ENCODE measurements at places on chromosomes 16 and 17.

GRCh38 chr16:30139583-30140481 lies 16.8 kb upstream of the MAPK3 start:
- no peak for DNase-seq

DNA sequence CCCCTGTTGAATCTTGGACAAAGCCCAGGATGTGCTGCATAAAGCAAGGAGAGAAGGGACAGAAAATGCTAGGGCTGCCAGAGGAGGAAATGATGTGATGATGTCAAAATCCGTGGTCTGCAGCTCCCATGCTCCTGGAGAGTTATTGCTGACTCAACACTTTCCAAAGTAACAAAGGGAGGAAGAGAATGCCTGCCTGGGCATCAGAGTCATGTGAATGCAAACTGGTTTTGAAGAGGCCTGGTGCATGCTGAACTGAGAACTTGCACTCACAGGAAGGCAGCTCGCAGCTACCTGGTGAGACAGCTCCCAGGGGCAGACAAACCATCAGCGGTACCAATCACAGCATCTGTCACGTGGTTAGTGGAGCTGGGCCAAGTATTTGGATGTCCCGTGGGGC lies 2.8 kb downstream of the MARVELD3 start:
- no peak for DNase-seq

DNA sequence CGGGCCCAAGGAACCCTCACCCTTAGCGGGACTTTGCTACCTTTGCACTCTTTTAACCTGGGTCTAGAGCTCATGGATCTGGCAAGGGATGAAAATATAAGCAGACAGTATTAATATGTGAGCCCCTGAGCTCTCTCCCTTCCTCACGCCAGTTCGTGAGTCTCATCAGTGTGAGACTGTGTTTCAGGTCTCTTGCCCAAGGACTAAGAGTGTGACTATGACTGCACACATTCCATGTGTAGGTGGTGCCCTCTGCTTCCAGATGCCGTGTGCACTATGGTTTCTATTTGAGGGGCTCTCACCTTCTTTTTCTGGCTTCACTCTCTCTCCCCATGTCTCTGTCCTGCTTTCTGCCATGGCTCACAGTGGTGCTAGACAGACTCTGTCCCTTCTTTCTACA lies 40.5 kb downstream of the DHRS7B start:
- no peak for DNase-seq

GRCh38 chr16:4217204-4218131 lies 24.4 kb downstream of the SRL start:
- DNase-seq, result no peak

GRCh38 chr16:76373998-76374397 lies 96.8 kb downstream of the CNTNAP4 start:
- DNase-seq, result no peak

DNA sequence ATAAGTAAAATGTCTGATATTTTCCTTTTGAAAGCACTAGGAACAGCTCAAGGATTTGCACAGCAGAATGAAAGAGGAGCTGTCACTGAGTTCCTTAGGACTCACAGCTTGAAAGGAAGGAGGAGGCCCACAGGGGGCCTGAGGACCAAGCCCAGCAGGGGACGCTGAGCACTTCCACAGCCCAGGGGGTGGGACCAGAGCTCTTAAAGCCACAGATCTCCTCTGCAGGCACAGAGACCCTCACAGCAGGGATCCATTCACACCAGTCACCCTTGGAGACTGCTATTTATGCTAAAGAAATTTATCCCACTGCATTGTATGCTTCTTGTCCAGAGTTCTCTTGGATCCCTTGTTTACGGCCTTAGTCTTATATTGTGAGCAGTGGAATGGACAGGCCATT lies 253.3 kb downstream of the STX8 start:
- DNase-seq, result no peak

DNA sequence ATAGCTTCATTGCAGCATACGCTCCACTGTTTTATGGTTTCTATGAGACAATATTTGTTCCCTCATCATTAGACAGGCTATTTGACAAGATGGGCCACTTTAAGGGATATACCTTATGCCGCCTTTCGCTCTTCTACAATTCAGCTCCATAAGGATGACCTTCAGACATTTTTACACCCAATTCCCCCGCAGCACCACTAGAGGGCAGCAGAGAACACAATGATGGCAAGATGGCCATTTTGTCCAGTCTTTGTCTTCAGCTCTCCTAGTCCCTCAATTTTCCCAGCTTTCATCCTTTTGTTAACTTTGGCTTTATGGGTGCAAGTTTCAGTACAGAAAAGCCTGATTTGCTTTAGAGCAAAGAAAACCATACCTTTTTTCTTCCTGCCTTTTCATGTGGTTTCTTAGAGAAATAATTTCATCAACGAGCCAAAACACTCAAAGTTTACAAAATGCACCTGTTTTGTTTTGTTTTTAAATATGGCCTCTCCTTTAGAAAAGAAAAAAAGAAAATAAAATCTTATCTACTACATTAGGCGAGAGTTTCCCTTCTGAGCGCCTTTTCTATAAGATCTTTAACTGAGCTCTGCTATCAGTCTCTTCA lies 355.3 kb downstream of the TOX3 start:
- peak; percentile 56 for DNase-seq

GRCh38 chr17:48137656-48138055 lies 30.1 kb downstream of the SNX11 start:
- no peak for DNase-seq

DNA sequence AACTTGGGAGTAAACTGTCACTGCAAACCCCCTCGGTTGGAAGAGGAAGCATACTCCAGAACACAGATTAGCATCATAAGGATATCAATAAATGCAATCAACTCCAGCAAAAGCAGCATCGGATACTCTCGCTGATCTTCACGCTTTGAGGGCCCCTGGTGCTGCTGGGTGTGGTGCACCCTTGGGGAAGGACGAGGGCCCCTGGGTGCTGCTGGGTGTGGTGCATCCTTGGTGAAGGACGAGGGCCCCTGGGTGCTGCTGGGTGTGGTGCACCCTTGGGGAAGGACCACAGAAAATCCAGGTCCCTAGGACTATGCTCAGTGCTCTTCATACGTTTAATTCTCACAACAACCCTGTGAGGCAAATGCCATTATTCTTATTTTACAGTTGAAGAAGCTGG lies 54.2 kb downstream of the VPS53 start:
- DNase-seq, result no peak

- no peak for DNase-seq
These were observed 9.4 kb upstream of the TOM1L1 start for GRCh38 chr17:54891176-54891821.

DNA sequence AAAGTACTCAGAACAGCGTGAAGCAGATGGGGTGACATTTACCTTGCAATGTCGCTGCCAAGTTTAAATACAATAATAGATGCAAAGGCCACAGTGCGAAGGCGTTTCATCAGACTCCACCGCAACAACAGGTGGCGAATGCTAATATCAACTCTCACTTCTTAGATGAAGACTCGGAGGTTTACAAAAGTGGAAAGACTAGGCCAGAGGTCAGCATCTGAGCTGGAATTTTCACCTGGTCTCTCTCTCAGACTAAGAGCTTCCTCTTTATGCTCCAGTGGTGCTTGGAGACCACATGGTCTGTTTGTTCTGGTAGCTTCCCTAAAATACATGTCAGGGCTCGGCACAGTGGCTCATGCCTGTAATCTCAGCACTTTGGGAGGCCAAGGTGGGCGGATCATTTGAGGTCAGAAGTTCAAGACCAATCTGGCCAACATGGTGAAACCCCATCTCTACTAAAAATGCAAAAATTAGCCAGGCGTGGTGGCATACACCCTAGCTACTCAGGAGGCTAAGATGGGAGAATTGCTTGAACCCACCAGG lies 169.1 kb downstream of the XYLT1 start:
- no peak for DNase-seq

DNA sequence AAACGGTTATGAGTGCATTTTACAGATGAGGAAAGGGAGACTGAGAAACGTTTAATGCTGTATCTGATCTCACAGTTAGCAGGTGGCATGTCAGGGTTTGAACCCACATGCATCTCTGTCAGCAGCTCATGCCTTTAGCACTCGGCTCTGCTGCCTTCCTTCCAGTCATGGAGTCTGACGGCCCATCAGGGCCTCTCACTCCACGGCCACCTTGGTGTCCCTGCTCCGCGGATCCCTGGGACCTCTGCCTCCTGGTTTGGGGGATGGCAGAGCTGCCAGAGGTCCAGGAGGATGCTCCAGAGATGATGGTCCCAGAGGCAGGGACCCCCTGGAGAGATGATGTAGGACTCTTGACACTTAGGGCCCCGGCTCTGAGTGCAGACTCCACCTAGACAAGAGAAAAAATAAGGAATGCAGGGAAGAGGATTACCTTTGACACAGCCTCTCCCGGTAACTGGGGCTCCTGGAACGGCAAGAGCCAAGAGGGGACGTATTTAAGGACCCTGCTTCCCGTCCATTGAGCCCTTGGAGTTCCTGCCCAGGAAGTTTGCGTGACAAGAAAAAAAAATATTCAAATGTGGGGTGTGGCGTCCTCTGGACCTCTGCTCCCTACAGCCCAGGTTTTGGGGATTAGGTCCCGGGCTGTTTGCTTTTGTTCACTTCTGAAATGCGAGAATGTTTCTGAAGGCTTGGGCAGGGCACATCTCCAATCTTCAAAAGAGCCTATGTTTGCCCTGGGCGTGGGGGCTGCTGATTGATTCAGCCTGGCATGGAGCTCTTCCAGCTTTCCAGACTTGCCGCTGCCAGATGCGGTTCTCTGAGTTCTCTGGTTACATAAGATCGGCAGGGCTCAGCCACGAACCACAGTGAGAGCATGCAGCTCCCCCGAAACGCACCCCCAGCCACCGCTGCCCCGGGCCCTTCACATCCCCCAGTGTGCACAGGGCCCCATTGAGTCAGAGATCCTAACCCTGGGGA lies at the start of gene ALDH3A1:
Gene ALDH3A1 (minus strand): TSS at position 470 of the 978 bp plus-strand sequence. CDS start 3,169 bp downstream, outside the sequence.
- DNase-seq, result no peak

GRCh38 chr16:67606632-67607031 lies 38.3 kb upstream of the CARMIL2 start:
- no peak for DNase-seq

- no peak for DNase-seq
These were observed 23.6 kb upstream of the DNAI2 start for GRCh38 chr17:74250324-74250995.

DNA sequence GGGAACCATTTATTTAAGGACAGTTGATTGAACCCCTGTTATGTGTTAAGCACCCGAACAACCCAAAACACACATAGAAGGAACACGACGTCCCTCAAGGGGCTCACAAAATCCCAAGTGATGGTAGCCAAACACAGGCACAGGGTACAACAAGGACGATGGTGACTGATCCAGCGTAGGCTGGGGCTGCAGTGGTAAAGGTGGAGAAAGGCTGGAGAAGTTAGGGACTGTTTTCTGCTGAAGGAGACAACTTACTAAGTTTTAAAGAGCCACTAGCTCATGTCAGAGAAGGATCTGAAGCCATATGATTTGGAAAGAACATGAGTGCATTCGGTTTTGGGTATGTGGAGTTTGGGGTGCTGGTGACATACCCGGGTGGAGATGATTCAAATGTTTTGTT lies 229.6 kb upstream of the TNRC6C start:
- DNase-seq, result no peak

DNA sequence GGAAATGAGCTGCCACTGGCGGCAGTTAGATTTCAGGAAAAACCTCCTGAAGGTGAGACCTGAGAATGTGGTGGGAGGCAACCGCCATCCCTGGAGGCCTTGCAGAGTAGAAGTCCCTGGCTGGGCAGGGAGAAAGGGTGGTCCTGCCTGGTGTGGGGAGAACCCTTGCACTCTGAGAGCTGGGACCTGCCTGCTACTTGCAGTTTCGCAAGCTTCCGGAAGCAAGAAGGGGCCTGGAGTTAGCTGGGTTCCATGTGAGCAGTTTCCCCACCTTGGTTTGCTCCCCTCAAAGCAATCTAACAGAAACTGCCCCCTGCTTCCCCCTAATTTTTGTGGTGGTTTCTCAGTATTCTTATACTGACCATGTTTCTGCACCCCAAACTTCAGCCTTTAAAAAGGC lies 6.5 kb downstream of the ZNF629 start:
- no peak for DNase-seq

GRCh38 chr17:8753976-8754440 lies 4.3 kb downstream of the SPDYE4 start:
- no peak for DNase-seq

DNA sequence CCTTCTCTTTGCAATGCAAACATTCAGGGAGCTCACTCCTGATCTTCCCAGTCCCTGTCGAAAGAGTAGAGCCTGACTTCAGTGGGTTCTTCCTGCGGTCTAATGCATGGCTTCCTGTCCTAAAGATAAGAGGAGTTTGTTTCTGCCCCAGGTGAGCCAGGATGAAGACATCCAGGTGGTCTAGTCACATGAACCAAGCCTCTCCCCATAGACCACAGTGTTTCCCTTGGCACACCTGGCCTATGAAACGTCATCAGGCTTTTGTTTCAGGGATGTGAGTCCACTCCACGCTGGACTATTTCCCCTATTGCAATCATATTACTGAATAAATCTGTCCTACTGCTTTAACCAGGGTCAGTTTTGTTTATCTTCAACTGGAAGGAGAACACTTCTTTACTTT lies 21.1 kb downstream of the CES1 start:
- DNase-seq, result no peak

- DNase-seq, result no peak
These were observed 32.0 kb downstream of the ABCC1 start for GRCh38 chr16:15981382-15981781.

DNA sequence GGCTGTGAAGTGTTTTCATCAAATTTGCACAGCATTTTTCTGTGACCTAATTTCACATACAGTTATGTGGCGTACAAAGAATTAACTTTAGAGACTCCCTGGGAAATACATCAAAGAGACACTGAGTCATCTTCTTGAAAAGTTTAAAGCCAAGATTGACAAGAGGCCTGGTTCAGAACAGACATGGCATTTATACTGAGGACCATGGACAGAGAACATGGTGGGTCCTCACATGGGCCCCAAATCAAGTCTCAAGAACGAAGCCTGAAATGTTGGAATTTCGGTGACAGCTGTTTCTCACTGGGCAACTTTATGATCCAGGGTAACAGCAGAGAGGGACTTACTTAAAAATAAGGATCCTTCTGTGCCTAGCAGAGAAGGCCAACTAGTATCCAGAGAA lies 311.5 kb upstream of the KCNJ16 start:
- DNase-seq, result no peak

DNA sequence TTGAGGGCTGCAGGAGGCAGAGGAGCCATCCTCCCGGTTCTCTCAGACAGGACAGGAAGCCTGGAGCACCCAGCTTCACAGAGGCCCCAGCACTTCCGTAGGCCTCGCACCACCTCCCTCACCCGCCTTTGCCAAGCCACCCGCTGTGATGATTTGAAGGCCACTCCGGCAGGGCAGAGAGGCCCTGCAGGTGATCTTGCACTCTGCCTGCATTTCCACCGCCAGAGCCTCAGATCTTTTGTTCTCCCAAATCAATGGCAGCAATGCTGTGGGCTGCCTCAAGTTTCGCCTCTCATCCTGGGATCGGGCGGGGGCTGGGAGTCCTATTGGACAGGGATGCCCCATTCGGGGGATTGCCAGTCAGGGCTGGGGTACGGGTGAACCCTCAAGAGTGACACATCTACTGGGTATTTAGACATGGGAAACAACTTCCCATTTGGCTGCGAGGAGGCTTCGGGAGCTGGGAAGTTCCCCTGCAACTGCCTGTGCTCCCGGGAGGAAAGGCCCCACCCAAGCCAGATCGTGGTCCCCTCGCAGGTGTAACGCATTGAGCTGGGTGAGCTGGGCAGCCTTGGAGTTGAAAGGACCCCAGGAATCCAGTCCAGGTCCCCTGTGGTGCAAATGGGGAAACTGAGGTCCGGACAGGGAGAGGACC lies 34.8 kb upstream of the PEMT start:
- no peak for DNase-seq
